Left ventricle myocardium inferior (tissue), 1 donor: ENCODE measurements at places on chromosomes 1 and 21. TPM values are rescaled to one million over a fixed set of nuclear protein-coding genes. Genes with fewer than 3 reads are reported as not detected.

Gene LAMC2
- 1.2 TPM for total RNA-seq

Gene VHLL
- not detected for total RNA-seq

Gene CFAP107
- total RNA-seq, result not detected

Gene ANKRD34A
- 0.66 TPM for total RNA-seq

Gene TNNT2
- total RNA-seq, result 8,708 TPM

Gene CELF3
- not detected for total RNA-seq

Gene WDR4
- 6.0 TPM for total RNA-seq

Gene IGSF9
- total RNA-seq, result 0.25 TPM

Gene ZFP69
- 1.9 TPM for total RNA-seq

Gene CD48
- 1.3 TPM for total RNA-seq

Gene KPRP
- not detected for total RNA-seq

Gene BARHL2
- not detected for total RNA-seq

Gene NIBAN1
- total RNA-seq, result 248 TPM

Gene MAGI3
- total RNA-seq, result 5.4 TPM

Gene CR1L
- not detected for total RNA-seq

Gene LCE1E
- total RNA-seq, result not detected

- H3K36me3 ChIP-seq, result no peaks in the 10 kb centered on the region
- no peak for DNase-seq
- H3K4me3 ChIP-seq, result no peak overlapping the region
- peaks cover 19% of the 10 kb centered on the region for H3K4me1 ChIP-seq
- H3K27me3 ChIP-seq, result no peaks in the 10 kb centered on the region
Measured at GRCh38 chr1:25917996-25918395, 11.8 kb upstream of the STMN1 start.

GRCh38 chr1:229116114-229116513, 154.8 kb upstream of the RAB4A start:
- peaks cover 5% of the 10 kb centered on the region for H3K27me3 ChIP-seq
- DNase-seq, result no peak
- H3K27ac ChIP-seq, result no peak overlapping the region
- peaks cover 10% of the 10 kb centered on the region for H3K4me1 ChIP-seq

GRCh38 chr1:51280321-51280978, 44.4 kb downstream of the RNF11 start:
- H3K4me3 ChIP-seq, result no peak overlapping the region
- peaks cover 24% of the 10 kb centered on the region for H3K4me1 ChIP-seq
- H3K27me3 ChIP-seq, result no peaks in the 10 kb centered on the region
- no peaks in the 10 kb centered on the region for H3K36me3 ChIP-seq
- H3K27ac ChIP-seq, result no peak overlapping the region

GRCh38 chr21:28781602-28782276, 210.9 kb downstream of the LTN1 start:
- no peak for DNase-seq
- H3K27ac ChIP-seq, result no peak overlapping the region
- H3K4me1 ChIP-seq, result no peaks in the 10 kb centered on the region

DNA sequence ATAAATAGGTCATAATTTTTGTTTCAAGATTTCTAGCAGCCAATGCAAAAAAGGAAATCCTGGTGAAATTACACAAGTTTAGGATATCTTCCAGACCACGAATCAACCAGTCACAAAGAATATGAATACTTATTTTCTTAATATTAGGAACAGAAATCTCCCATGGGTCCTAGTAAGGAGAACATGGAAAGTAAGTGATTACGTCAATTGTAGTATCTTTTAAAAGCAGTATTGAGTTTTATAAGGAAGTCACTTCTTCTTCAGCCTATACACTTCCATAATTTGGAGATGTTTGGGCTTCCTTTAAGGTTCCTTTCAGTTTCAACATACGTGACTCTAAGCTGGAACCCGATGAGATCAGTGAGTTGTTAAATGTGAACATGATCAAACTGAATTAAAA, 534.5 kb downstream of the USP25 start:
- H3K27me3 ChIP-seq, result no peaks in the 10 kb centered on the region
- no peak for DNase-seq
- peaks cover 10% of the 10 kb centered on the region for H3K4me1 ChIP-seq
- H3K27ac ChIP-seq, result peak overlapping the region; percentile 13
- H3K4me3 ChIP-seq, result peak overlapping the region; percentile 46

- H3K4me1 ChIP-seq, result no peaks in the 10 kb centered on the region
- no peaks in the 10 kb centered on the region for H3K36me3 ChIP-seq
- peak overlapping the region; percentile 33 for H3K27ac ChIP-seq
Measured at GRCh38 chr1:14486401-14487201, 111.9 kb upstream of the KAZN start.

DNA sequence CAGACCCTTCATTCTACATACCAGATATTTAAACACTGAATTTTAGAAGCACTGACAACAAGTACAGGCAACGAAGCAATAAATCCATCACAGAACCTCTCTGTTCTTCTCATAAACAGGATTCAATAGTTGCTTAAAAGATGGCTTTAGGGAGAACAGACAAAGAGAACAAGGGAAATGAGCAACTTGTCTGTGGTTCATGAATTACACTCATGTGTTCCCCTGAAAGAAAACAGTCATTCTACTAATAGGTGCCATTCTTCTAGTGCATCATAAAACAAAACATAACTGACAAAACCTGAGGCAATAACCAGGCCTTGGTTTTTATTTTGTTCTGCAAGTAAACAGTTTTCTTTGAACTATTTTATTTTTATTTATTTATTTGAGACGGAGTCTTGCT, 6.8 kb downstream of the GNL2 start:
- H3K4me1 ChIP-seq, result peaks cover 3% of the 10 kb centered on the region
- no peaks in the 10 kb centered on the region for H3K27me3 ChIP-seq
- no peak overlapping the region for H3K27ac ChIP-seq
- H3K36me3 ChIP-seq, result peaks cover 84% of the 10 kb centered on the region
- no peak for DNase-seq

- peaks cover 69% of the 10 kb centered on the region for H3K4me1 ChIP-seq
- peaks cover 53% of the 10 kb centered on the region for H3K36me3 ChIP-seq
- peak overlapping the region; percentile 53 for H3K27ac ChIP-seq
- H3K27me3 ChIP-seq, result no peaks in the 10 kb centered on the region
- peak overlapping the region; percentile 12 for H3K4me3 ChIP-seq
Measured at GRCh38 chr1:86718786-86719185, 14.4 kb downstream of the SH3GLB1 start.

- no peaks in the 10 kb centered on the region for H3K27me3 ChIP-seq
- no peaks in the 10 kb centered on the region for H3K4me1 ChIP-seq
- H3K27ac ChIP-seq, result no peak overlapping the region
Measured at GRCh38 chr1:92159593-92159992, 58.1 kb upstream of the C1orf146 start.

GRCh38 chr1:153578936-153579335, 13.3 kb upstream of the S100A2 start:
- H3K27me3 ChIP-seq, result no peaks in the 10 kb centered on the region
- H3K4me3 ChIP-seq, result no peak overlapping the region
- H3K4me1 ChIP-seq, result no peaks in the 10 kb centered on the region
- no peaks in the 10 kb centered on the region for H3K36me3 ChIP-seq

- H3K4me3 ChIP-seq, result no peak overlapping the region
- DNase-seq, result no peak
- H3K27ac ChIP-seq, result no peak overlapping the region
- no peaks in the 10 kb centered on the region for H3K36me3 ChIP-seq
Measured at GRCh38 chr1:67668660-67669059, 16.3 kb upstream of the GADD45A start.

DNA sequence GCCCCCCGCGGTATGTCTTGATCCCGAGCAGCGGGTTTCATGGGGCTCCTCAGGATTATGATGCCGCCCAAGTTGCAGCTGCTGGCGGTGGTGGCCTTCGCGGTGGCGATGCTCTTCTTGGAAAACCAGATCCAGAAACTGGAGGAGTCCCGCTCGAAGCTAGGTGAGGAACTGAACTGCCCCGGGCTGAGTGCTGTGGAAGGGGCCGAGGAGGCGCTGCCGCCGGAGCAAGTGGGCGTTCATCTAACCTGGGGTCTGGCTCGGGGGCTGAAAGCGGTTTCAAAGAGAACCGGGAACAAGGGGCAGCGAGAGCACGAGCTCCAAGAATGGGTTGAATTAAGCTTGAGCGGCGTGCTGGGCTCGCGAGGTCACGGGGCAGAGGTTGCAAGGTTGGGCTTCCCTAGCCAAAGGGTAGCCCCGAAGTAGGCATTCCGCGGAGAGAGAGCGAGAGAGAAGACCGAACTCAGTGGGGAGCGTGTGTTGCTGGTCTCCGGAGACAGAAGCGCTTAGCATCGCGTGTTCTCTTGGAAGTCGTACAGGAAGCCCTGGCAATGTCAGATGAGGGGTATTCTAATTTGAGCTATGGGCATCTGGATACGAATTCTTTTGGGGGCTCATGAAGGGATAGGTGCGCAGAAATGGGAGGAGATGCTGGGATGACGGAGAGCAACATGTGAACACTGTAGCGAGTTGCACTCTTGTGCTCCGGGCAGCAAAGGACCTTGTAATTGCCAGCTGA, 732 bp downstream of the HS2ST1 start:
- peak overlapping the region; percentile 89 for H3K27ac ChIP-seq
- peaks cover 54% of the 10 kb centered on the region for H3K4me1 ChIP-seq
- no peaks in the 10 kb centered on the region for H3K27me3 ChIP-seq
- peak; percentile 33 for DNase-seq

DNA sequence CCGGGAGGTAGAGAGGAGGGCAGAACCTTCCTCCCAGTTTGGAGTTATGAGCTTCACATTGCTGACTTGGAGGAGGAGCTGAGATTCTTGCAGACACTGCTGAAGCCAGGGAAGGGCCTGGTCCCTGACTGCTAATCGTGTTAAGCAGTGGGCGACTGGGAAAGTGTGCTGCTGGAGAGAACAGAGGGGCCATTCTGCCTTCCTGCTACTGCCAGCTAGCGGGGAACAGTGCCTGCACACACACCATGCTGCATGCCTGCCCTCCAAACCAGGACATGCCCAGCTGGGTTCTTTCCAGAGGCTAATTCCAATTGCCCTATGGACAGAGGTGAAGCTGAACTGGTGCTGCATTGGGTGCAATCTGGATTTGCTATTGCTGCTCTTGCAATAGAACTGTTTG, 281.4 kb downstream of the AJAP1 start:
- no peak overlapping the region for H3K27ac ChIP-seq
- no peak overlapping the region for H3K4me3 ChIP-seq
- H3K4me1 ChIP-seq, result peaks cover 1% of the 10 kb centered on the region

- DNase-seq, result peak; percentile 35
- H3K27me3 ChIP-seq, result no peaks in the 10 kb centered on the region
- peaks cover 32% of the 10 kb centered on the region for H3K4me1 ChIP-seq
- no peak overlapping the region for H3K4me3 ChIP-seq
Measured at GRCh38 chr1:8844501-8845006, 27.1 kb upstream of the RERE start.

DNA sequence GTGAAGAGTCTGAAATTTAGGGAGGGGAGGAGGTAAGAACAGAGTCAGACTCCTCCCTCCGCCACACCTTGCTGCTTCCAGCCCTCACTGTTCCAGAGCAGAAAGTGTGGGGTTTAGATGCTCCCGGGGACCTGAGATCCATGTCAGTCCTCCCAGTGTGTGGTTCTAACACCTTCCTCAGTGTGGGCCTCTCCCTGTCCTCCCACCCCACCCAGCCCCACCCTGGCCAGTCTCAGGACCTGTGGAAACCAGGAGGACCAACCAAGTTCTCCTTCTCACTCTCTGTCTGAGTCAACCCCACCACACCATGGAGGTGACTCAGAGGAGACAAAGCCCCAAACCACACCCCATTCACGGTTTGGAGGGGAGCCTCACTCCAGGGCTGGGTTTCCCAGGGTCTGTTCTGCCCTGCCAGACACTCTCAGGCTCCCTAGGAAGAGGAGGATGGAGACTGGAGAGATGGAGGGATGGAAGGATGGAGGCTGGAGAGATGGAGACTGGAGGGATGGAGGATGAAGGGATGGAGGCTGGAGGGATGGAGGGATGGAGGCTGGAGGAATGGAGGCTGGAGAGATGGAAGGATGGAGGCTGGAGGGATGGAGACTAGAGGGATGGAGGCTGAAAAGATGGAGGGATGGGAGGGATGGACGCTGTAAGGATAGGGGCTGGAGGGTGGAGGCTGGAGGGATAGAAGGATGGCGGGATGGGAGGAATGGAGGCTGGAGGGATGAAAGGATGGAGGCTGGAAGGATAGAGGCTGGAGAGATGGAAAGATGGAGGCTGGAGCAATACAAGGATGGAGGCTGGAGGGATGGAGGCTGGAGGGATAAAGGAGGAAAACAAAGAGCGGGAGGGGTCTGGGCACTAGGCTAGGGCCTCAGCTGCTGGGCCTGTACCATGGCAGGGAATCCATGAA, 100.9 kb upstream of the RUNX3 start:
- no peak for DNase-seq
- no peak overlapping the region for H3K4me3 ChIP-seq
- H3K4me1 ChIP-seq, result no peaks in the 10 kb centered on the region
- peaks cover 37% of the 10 kb centered on the region for H3K27me3 ChIP-seq
- no peak overlapping the region for H3K27ac ChIP-seq

- H3K4me1 ChIP-seq, result peaks cover 20% of the 10 kb centered on the region
- H3K27ac ChIP-seq, result peak overlapping the region; percentile 87
- DNase-seq, result no peak
- no peaks in the 10 kb centered on the region for H3K36me3 ChIP-seq
Measured at GRCh38 chr1:168135116-168135920, 1.4 kb downstream of the GPR161 start.

DNA sequence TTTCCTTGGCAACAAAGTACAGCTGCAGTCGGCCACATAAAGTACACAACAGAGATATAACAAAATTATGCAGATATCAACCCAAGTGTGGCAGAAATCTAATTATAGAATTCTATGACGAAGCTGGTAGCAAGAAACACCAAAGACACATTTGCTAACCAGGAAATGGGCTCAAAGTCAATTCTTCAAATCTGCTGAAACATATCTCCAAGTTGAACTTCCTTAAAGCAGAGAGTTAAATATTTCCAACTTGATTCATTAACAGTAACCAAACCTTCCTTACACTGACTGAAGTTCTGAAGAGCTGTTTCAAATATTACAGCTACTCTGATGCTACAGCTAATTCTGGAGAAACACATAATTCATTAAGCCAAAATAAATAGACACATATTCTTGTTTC, 67.6 kb upstream of the SDC3 start:
- H3K4me3 ChIP-seq, result no peak overlapping the region
- DNase-seq, result no peak
- H3K4me1 ChIP-seq, result peaks cover 44% of the 10 kb centered on the region
- H3K36me3 ChIP-seq, result peaks cover 31% of the 10 kb centered on the region

GRCh38 chr1:167126811-167127210, 32.9 kb downstream of the STYXL2 start:
- no peak for DNase-seq
- H3K4me1 ChIP-seq, result peaks cover 12% of the 10 kb centered on the region
- no peak overlapping the region for H3K27ac ChIP-seq
- peaks cover 16% of the 10 kb centered on the region for H3K27me3 ChIP-seq
- H3K4me3 ChIP-seq, result no peak overlapping the region

GRCh38 chr1:91864017-91864700, 21.8 kb downstream of the TGFBR3 start:
- no peak for DNase-seq
- H3K4me1 ChIP-seq, result peaks cover 58% of the 10 kb centered on the region
- no peaks in the 10 kb centered on the region for H3K27me3 ChIP-seq
- peaks cover 15% of the 10 kb centered on the region for H3K36me3 ChIP-seq
- H3K27ac ChIP-seq, result peak overlapping the region; percentile 44

DNA sequence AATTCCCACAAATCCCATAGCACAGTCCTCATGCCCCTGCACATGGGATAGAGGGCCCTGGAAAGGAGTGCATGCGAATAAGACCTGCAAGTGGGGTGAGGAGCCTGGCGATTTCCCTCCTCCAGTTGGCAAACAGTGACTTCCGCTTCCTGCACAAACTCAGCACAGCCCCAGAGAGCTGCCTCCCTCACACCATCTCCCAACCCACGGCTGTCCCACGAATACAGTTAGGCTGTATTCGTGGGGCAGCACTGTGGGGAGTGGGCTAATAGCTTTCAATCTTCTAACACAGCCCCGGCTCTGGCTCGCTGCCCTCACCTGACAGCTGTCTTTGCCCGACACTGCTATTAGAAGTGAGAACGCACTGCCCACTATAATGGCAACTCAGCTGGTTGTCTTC, 28.2 kb upstream of the CNTN2 start:
- H3K4me1 ChIP-seq, result peaks cover 12% of the 10 kb centered on the region
- no peak for DNase-seq
- no peak overlapping the region for H3K4me3 ChIP-seq
- H3K27ac ChIP-seq, result no peak overlapping the region
- H3K27me3 ChIP-seq, result peaks cover 35% of the 10 kb centered on the region
- no peaks in the 10 kb centered on the region for H3K36me3 ChIP-seq
